ENCODE measurements at places on chromosomes 2 and 18. TPM values are rescaled to one million over a fixed set of nuclear protein-coding genes. Genes with fewer than 3 reads are reported as not detected.

Gene HOXD3
- 2.9 TPM for total RNA-seq

DNA sequence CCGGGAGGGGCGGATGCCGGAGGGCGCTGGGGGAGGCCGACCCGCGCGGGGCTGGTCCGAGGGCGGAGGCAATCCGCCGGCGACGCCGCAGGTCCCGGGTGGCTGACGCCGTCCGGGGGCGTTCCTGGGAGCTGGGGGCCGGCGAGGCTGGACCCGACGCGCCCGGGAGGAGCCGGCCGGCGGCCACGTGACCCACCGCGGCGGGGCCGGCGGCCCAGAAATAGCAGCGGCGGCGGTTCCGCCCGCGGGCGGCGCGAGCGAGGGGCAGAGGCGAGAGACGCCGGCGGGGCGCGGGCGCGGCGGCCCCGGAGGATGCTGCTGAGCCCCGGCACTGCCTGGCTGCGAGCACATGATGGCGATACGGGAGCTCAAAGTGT, at the start of gene RAB31:
RAB31 (plus strand) TSS at position 245 of the 377 bp plus-strand sequence; CDS start at position 350, 105 bp downstream.
- DNase-seq, result peak; percentile 12

Gene SLC23A3
- 0.92 TPM for total RNA-seq

DNA sequence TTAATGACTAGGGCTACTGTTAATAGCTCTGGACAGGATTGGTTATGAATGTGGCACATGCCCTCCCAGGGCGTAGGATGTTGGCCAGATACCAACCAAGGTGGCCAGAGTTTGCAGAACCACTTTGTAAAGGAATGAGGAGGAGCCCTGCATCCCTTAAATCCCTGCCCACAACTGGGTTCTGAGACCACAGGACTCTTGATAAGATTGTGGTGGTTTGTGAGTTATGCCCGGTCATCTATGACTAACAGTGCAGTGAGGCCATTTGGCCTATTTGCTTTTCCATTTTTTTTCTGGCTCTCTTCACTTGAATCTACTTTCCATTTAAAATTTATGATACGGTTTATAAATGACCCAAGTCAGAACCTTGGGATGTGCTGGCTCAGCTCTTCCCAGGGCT, 294.5 kb downstream of the PRKCE start:
- no peak for DNase-seq

DNA sequence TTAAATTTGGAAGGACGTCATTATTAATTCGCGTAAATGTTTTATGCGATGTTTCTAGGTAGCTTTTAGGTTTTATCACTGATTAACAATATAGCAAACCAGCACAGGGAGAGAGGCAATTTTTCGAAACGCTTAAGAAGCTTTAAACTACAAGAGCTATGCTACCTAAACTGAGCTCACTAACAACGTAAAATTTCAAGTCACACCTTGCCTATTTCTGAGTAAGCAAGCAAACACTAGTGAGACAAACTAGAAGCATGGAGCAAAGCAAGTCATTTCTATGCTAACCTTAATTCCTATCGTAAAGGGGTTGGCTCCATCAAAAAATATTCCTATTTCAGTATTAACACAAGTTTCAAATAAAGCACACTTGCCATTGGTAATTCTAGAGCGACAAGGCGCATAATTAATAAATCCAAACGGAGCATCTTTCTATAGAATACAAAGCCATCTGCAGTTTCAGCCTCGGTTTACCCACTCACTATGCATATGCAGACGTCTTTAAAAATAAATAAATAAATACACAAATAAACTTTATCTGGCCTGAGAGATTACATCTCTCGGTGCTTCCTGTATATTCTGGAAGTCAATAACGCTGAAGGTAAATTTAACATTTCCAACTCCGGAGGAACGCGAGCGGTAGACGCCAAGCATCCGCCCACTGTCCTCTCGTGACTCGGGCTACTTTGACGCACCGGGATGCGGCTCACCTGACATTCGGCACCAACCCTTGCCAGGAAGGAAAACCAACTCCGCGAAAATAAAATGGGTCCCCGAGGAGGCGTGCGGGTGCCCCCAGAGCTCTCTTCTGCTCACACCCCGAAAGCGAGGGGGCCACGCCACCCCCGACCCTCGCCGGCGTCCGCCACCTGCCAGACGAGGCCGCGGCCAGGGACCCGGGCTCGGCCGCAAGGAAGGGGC, 947 bp downstream of the ITSN2 start:
- no peak for DNase-seq
